Stimulated activated CD4-positive, alpha-beta T cell treated with anti-CD3 and anti-CD28 coated beads, TNF-alpha, amount 100 ng/mL, for 48 hours (primary cell): ENCODE measurements at places on chromosomes 1 and 21.

GRCh38 chr1:237140986-237141385 is 99.0 kb downstream of the RYR2 start:
- DNase-seq: no peak

GRCh38 chr1:23779826-23780371 is 1.7 kb downstream of the PITHD1 start:
- no peak for DNase-seq

GRCh38 chr1:27203946-27204345 is 30.5 kb upstream of the WDTC1 start:
- DNase-seq: no peak

GRCh38 chr1:48462716-48463302 is 9.2 kb downstream of the SPATA6 start:
- DNase-seq: no peak

GRCh38 chr1:42946120-42946898 is 12.4 kb downstream of the SLC2A1 start:
- DNase-seq: no peak

GRCh38 chr1:211469938-211470529 is 21.9 kb downstream of the RD3 start:
- DNase-seq: no peak

DNA sequence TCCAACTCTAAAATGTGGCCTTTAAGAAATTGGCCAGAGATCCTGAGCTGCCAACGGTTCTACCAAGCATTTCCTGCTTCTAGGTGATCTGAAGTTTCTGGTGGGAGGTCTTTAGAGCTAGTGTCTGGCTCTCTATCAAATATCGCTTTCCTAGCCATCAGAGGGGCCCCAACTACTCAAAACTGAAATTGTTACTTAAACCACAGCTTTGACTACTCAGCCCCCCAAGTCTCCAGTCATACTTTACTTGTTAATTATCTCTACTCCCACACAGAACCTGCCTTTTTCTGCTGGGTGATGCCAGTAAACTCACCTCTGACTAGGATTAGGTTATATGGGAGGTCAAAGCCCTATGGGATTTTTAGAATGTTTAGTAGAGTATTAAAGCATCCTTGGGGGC is 95.1 kb downstream of the FASLG start:
- no peak for DNase-seq

DNA sequence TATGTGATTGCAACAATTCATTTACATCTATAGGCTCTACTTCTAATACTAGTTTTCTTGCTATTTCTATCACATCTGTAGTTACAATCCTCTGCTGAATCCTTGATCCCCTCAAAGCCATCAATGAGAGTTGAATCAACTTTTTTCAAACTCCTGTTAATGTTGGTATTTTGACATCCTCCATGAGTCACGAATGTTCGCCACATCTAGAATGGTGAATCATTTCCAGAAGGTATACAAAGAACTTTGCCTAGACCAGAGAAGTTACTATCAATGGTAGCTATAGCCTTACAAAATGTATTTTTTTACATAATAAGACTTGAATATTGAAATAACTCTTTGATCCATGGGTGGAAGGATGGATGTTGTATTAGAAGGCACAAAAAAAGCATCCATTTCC is 110.0 kb downstream of the AMY1C start:
- DNase-seq: no peak

DNA sequence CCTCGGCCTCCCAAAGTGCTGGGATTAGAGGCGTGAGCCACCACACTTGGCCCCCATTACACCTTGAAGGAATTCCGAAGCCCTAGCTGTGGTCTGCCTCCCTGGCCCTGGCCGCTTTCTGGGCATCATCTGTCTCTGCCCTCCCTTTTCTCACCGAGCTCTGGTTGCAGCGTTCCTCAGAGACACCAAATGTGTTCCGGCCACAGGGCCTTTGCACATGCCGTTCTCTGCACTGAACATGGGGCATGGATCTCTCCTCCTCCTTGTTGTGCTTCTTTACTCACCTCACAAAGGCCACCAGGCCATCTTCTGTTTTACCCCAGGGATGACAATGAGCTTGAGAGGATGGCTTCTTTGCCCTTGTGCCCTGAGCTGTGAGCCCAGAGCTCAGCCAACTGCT is 39.3 kb downstream of the CA6 start:
- DNase-seq: no peak

GRCh38 chr21:14773777-14774345 is 227.7 kb upstream of the SAMSN1 start:
- DNase-seq: peak; percentile 10

GRCh38 chr21:44082648-44083440 is 24.4 kb upstream of the PWP2 start:
- DNase-seq: no peak

GRCh38 chr1:55213885-55214211 is 1.3 kb downstream of the USP24 start:
- DNase-seq: no peak

- no peak for DNase-seq
These were observed 101.6 kb upstream of the PLPPR5 start for GRCh38 chr1:99106274-99106673.

GRCh38 chr21:37915497-37915911 is 753 bp downstream of the KCNJ6 start:
- DNase-seq: no peak

DNA sequence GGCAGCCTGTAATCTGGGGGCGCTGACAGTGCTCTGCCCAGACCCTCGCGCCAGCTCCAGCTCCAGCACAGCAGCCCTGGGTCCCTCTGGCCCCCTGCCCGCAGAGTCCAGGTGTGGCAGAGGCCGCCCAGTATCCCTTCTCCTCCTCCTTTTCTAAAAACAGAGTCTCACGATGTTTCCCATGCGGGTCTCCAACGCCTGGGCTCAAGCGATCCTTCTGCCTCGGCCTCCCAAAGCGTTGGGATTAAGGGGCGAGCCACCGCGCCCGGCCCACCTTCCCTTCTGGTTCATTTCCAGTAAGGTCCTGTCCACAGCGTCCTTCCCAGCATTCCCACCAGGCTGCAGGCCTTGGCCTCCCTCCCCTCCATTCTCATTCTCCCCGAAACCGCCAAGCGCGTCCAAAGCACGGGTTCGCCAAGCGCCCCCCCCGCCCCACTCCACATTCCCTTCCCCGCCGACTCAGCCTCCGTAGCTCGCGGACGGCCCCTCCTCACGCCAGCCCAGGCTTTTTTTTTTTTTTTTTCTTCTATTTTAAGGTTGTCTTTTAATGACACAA is 2.0 kb upstream of the PCBP3 start:
- DNase-seq: no peak

DNA sequence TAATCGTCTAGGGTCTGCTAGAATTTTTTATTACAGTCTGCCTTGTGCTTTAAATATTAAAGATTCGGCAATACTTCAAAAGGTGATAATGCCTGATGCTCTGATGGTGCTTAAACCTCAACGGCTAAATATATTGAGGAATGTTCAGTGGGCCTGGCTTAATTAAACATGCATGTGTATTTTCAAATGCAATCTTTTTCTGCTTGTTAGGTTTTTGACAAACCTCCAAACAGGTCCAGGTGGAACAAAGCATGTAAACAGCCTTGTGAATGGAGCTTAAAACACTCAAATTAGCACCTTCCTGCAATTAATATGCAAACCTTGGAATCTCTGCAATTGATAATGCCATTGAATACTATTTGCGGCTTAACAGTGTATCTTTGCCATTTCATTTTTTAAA is 334.9 kb downstream of the BARHL2 start:
- DNase-seq: no peak

GRCh38 chr1:117094841-117095604 is 26.5 kb downstream of the TRIM45 start:
- DNase-seq: no peak

GRCh38 chr1:78301141-78301540 is 189.6 kb upstream of the PTGFR start:
- no peak for DNase-seq

DNA sequence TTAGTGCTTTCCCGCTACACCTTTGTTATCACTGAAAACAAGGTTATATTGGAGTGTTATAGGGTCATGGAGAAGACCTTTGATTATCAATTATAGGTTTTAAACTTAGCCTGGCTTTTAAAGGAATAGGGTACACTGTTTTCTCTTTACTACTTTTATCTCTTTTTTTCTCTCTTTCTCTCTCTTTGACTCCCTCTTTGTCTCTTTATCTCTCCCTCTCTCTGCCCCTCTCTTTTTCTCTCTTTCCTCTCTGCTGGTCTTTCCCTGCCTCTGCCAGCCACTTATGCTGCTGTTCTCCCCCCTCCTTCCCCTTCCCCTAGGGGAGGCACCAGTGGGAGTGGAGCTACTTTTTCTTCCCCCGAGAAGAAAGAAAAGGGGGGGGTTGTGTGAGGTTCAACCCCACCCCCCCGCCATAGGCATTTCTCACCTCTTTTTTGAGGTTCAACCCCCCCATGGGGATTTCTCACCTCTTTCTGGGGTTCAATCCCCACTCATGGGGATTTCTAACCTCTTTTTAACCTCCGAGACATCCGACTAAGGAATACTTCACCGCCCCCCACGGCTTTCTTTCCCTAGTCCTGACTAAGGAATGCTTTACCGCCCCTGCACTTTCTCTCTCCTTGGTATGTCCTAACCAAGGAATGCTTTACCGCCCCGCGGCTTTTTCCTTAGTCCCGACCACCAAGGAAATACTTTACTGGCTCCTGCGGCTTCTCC is 17.2 kb upstream of the ZBTB8B start:
- no peak for DNase-seq

- no peak for DNase-seq
These were observed 40.6 kb downstream of the DRAM2 start for GRCh38 chr1:111099289-111099688.

GRCh38 chr1:77303387-77303786 is 21.6 kb downstream of the AK5 start:
- DNase-seq: no peak

DNA sequence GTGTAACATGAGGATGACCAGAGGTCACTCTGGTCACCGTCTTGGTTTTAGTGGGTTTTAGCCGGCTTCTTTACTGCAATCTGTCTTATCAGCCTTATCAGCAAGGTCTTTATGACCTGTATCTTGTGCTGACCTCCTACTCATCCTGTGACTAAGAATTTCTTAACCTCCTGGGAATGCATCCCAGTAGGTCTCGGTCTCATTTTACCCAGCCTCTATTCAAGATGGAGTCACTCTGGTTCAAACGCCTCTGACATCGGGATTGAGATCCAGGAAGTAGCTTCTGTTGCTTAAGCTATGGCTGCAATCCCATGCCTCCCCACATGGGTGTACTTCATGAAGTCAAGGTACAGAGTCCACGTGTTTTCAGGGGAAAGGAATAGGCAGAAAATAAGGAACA is 19.9 kb downstream of the FMN2 start:
- no peak for DNase-seq

DNA sequence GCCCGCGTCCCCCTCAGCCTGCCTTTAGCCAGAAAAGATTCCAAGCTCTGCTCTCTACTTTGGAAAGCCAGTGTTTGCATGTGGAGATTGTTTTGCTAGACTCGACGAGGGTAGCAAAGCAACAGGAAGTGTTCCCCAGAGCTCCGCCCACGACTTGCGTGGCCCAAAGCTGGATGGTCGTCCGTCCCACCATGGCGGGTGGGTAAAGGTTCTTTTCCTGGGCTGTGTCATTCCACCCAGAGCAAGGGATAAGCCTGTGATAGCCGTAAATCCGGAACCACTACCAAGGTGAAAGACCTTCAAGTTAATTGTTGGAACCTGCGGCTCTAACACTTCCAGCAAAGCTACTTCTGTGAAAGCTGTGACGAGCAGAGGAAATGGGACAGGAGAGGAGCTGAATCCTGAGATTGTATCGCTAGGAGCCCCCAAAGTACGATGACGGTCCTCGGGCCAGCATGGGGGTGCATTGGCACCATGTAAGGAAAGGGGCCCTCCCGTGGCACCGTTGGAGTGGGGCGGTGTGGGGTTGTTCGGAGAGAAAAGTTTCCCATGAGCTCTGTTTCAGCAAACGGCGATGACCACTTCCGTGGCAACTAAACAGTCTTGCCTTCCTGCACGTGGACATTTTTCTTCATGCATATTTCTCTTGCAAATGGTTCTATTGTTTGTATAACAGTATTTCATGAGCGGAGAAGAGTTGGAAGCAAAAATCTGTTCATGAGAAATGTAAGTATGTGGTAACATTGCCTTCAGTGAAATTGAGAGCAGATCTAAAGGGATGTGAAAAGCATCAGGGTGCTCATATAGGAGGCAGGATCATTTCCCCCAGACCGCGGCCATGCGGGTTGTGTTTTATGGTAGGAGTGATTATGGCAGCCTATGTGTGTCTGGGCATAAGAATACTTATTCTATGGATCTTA is 8.4 kb downstream of the MX2 start:
- peak; percentile 33 for DNase-seq

GRCh38 chr1:202193614-202194327 is at the start of gene LGR6:
TSS of gene LGR6 (plus strand) at chr1:202193799. CDS start at chr1:202193990, 191 bp downstream.
- DNase-seq: no peak

DNA sequence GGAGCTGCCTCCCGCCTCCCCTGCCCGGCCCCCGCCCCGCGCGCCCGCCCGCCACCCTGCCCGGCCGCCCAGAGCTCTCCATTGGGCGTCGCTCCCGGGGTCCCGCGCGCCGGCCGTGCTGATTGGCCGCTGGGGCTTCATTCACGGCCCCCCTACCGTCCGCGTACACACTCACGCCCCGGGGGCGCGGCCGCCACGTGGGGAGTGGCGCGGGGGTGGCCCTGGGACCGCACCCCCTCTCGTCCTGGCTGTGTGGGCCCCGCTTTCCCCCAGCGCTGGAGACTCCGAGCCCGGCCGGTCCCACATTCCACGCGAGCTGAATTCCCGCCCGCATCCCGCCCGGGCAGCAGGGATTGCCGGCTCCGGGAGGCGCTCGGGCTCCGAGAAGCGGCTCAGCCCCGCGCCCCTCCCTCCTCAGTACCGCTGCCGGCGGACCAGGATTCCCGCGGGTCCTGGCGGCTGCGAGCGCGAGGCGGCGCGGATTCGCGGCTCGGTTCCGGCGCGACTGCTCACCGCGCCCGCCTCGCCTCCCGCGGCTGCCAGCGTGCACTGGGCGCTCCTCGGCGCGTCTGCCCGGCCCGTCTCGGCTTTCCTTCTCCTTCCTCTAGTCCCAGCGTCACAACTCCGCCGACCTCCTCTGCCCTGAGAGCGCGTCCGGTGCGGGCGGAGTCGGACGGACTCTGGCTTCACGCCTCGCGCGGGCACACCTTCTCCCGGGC is 450 bp upstream of the POU3F1 start:
- peak; percentile 55 for DNase-seq

GRCh38 chr1:97350662-97351061 is 570.2 kb downstream of the DPYD start:
- DNase-seq: no peak

DNA sequence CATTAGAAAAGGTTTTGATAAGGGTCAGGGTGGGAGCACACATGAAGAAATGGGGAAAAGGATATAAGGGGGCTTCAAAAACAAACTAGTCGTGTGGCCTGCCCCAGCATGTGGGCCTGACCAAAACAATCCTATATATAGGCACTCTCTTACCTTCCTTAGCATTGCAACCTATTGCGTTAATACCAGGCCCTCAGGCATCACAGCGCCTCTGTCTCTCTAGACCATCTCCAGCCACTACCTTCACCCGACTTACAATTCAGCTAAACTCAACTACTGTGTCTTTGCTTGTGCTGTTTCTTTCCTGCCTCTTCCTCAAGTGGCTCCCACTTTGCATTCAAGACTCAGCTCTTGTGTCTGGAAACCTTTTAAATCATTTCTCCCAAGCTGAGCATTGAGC is 47.0 kb upstream of the GJA5 start:
- no peak for DNase-seq
